Activated naive CD8-positive, alpha-beta T cell treated with anti-CD3 and anti-CD28 coated beads, Interleukin-2, amount 50 U/mL, for 16 hours (primary cell): ENCODE measurements at places on chromosomes 1 and 21.

- no peak for DNase-seq
Observed at GRCh38 chr1:236753516-236753915, 41.6 kb upstream of the MTR start.

GRCh38 chr1:208538078-208538477, 293.9 kb upstream of the PLXNA2 start:
- no peak for DNase-seq

DNA sequence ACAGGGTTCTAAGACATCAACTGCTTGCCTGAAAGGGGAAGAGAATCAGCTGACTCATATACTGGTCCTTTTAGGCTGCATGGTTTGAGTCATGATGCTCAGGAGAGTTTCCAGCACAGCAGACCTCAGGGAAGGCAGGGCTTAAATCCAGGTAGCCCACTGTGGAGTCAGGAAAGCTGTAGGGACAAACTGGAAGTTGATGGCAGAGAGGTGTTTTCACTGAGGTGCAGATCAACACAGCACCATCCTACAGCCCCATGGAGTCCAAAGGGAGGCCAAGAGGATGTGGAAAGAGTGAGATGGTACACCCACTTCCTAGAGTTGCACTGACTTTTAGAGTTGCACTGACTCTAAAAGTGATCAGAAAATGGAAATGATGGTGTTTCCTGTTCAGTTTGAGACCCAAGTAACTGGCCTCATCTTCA, 252.4 kb upstream of the DUSP10 start:
- no peak for DNase-seq

DNA sequence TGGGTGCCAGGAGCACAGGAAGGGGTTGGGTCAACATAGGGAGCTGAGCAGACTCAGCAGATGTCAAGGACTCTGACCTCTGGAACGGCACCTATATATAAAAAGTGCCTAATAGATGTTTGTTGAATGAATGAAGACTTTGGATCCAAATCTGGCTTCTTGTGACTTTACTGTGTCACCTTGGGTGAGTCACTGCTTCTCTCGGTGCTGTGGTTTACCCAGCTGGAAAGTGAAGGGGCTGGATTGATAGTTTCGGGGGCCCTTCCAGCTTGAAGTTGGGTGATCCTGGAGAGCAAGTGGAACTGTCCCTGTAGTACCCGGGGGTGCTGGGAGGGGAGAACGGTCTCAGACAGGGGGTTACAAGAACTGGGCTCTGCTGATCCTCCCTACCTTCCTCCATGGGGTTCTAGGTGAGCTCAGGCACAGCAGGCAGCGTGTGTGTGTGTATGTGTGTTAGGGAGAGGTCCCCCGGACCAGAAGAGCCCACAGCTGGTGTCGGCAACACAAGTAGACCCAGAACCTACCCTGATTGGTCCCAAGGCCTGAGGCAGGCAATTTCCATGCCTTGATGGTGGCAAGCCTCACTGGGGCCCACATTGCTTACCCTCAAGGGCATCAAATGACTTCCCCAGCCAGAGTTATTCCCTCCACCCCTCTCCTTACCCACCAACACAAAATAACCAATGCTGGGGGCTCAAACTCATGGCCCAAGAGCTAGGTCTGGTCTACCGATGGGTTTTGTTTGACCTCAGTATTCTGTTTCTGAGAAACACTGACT, 5.5 kb upstream of the PADI1 start:
- DNase-seq = no peak

DNA sequence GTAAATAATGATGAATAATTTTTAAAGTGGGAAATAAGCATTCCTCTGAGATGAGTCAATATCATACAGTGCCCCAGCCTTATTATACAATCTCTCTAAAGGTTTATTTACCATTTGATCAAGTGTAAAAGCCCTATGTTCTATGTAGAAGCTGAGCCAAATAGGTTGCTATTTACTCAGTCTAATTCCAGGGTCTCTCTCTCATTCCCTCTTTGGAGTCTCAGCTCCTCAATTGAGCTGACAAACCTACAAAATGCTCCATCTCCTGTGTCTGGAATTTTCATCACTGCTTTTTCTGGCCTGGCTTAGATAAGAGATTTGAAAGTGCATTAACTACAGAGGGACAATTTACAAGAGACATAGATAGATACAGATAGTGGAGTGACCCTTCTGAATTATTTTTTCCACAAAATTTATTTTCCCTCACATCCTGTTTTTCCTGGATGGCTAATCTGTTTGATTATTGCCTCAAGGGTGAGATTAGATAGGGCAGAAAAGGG, 24.8 kb upstream of the USH2A start:
- DNase-seq = no peak

DNA sequence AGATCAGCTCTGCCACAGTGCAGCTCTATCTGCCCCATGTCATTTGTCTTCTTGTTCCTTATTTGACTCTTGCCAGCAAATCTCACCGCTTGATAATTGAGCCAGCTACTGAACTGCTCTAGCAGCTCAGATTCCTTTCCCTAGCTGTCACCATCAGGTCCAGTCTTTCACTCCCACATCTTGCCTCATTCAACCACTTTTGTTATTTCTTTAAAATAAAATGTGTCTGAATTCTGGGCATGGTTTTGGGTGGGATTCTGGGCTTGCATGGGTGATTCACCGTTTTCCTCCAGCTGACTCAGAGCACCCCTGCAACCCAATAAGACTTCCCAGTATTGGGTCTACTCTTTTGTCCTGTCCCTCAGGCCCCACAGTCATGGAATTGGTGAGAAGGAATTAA, 215.7 kb downstream of the DSCAM start:
- no peak for DNase-seq

DNA sequence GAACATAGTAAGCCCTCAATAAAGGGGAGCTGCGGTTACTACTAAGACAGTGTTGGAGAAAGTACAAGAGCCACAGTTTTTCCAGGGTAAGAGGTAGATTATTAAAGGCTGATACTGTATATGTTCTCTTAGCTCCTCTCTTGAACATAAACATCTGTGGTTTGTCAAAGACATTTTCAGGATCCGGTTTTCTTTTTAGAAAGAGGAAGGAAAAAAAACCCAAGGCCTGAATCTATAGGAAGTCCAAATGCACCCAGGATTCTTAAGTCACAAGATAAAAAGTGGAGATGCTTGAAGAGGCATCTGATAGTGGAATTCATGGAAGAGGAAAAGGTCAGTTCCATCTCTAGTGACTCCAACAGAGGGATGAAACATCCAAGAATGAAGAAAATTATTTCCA, 24.6 kb upstream of the SLC45A3 start:
- DNase-seq = no peak

GRCh38 chr1:202189918-202190715, 3.5 kb upstream of the LGR6 start:
- DNase-seq = no peak

DNA sequence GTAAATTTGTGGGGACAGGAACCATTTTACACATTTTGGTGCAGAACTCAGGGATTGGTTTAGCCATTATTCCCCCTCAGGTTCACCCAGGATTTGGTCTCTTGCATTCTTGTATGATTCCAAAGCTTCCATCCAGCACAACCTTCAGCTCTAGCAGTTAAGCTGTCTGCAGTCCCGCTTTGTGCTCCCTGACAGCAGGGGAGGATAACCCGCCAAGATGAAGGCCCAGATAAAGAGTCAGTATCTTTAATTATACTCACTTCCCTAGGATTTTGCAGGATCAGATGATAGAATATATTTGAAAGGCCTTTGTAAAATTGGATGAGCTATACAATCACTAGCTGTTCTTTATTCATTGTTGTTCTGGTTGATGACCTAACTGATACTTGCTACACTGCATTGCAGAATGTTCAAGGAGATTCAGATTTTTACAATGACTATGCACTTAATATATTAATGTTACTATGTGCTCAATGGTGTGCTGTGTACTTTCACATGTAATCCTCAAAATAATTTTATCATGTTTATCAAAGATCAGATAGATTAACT, 49.8 kb downstream of the SLC16A1 start:
- DNase-seq = no peak

DNA sequence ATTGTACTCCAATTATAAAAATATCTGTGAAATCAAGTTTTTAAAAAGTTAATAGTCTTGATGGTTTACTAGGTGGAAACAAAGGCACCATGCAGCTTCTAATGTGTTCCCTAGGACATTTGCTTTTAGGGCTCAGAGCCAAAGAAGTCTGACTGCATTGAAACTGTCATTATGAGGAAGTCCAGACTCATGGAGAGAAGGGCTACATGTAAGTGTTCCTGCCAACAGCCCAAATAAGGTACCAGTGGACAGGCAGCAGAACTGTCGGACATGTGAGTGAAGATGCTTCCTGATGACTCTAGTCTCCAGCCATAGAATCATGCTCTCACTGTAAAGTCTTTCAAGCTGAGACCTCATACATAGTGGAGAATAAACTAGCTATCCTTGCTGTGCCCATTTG, 287.6 kb downstream of the AKT3 start:
- DNase-seq = no peak

DNA sequence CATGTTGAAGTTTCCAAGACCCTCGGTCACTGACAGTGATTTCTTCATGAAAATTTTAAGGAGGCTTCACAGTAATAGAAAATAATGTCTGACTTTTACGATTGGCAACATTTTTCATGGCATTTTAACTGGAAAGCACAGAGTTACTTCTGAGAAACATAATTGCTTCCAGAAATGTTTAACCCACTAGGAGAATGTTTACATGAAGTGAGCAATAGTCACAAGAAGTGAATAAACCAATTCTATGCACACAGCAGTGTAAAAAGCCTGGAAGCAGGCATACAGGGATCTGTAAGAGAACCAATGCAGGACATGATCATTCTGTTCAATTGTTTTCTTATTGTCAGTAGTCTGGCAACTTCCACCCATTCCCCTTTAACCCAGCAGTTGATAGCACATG, 316.2 kb upstream of the CXADR start:
- no peak for DNase-seq

DNA sequence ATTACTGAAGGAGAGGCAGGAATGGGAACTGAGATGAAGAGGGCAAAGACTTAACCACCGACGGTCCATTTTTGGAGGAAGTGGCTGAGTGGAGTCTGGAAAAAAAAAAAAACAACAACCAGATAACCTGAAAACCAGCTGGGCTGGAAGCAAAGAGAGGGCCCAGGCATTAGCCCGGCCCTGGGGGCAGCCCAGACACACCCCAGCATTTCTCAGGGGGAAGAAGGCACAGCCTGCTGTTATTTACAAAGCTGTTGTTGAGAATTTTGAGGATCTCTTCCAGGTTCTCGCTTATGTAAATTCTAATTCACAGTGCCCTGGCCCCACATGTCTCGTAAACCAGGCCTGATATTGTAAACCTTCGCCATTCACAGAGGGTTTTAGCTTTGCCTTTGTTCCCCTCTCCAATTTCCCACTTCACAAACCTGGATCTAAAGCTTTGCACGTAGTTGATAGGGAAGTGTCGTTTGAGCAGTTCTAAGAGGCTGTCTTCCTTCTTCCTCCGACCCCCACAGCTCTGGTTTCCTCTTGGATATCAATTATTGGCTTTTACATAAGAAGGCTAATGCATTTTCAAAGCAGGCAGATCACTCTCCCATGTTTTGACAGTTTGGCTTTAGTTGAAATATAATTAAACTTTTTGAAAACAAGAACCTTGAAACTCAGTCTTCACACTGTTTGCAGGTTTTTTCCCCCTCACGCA, 161.8 kb upstream of the IRF2BP2 start:
- DNase-seq = no peak

DNA sequence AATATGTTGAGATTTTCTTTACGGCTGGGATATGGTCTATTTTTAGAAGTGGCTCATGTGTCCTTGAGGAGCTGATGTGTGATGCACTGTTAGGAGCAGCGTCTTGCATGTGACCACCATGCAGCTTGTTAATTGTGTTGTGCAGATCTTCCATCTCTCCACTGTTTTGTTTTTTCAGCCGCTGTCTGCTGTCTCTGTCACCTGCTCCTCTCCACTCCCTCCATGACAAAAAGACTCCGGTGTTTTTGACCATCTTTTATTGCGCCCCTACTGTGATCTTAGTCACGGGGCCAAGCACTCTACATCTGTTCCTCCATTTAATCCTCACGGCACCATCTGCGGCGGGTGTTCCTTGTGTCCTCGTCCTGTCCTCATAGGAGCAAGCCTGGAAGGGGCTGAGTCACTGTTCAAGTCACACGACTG, 51.8 kb downstream of the ADARB1 start:
- DNase-seq = no peak

DNA sequence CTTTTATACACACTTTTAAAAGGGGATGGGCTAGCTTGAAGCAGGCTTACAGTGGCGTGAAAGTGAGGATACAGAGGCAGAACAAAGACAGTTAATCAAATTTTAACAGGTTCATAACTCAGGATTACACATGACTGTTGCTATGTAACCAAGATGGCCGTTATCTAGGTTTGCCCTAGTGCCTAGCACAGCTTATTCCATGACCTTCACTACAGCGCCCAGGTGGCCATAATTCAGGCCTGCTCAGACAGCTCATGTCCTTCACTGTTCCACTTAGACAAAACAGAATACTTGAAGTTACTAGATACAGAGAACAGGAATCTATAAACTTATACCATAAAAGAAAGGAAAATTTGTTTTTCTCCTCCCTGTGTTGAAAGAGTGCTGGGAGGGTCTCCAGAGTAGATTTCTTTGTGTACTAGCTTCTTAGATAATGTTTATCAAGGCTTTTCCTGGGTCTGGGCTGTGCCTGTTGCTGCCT, 6.2 kb upstream of the SPRR2F start:
- DNase-seq = no peak

DNA sequence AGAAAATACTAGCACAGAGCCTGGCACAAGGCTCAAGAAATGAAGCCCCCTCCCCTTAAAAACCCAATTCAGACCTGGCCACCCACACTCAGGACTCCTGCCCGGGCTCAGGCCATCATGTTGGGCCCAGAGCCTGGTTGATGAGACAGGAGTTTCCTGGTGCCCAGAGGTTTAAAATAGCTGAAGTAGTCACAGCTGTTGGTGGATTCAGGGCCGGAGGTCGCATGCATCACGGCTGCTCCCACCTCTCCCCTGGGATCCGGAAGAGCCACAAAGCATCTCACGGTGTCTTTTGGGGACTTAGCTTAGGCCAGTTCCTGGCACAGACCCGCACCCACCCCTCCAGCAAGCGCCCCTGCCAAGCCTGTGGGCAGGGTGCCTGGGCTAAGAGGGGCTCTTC, 2.6 kb upstream of the PADI2 start:
- no peak for DNase-seq

GRCh38 chr1:199551967-199552565, 475.4 kb upstream of the NR5A2 start:
- DNase-seq = no peak

GRCh38 chr1:20597650-20598049, 8.8 kb downstream of the CDA start:
- no peak for DNase-seq

- DNase-seq = no peak
Observed at GRCh38 chr1:185540295-185540694, 193.9 kb upstream of the HMCN1 start.

DNA sequence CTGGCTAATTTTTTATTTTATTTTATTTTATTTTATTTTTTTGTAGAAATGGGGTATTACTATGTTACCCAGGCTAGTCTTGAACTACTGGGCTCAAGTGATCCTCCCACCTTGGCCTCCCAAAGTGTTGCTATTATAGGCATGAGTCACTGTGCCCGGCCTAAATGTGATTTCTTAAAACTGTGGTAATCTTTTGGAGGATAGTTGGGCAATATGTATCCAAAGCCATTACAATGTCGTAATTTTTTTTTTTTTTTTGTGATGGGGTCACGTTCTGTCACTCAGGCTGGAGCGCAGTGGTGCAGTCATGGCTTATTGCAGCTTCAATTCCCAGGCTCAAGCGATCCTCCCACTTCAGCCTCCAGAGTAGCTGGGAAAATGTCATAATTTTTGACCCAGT, 14.2 kb downstream of the ETV3L start:
- no peak for DNase-seq

- no peak for DNase-seq
Observed at GRCh38 chr1:67685558-67686266, 711 bp downstream of the GADD45A start.
